ENCODE measurements at places on chromosomes 5 and 9.
A peak's percentile ranks its signal among the peaks of the same experiment; 100 is the strongest.

- no peak for DNase-seq
These were observed 35.7 kb downstream of the TGFBI start for GRCh38 chr5:136064510-136064909.

GRCh38 chr5:55033568-55033967 is 9.5 kb downstream of the GZMK start:
- DNase-seq = no peak

DNA sequence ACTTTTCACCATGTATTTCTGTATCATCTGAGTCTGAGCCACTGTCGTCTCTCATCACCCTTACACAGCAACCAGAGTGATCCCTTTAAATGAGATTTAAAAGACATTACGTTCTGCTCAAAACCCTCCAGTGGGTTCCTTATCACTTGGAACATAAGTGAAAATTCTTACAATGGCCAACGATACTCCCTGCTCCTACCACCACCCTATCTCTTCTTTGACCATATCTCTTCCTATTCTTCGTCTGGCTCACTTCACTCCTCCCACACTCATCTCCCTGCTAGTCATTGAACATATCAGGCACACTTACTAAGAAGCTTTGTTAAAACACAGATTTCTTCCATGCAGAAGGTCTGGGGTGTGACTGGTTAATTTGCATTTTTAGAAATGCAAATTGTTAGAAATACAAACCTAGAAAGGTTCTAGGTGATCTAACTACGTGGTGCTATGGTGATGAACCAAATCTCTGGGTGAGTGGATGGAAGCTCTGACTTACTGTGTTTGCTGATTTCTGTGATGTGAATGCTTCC is 166.6 kb upstream of the CD180 start:
- no peak for DNase-seq

DNA sequence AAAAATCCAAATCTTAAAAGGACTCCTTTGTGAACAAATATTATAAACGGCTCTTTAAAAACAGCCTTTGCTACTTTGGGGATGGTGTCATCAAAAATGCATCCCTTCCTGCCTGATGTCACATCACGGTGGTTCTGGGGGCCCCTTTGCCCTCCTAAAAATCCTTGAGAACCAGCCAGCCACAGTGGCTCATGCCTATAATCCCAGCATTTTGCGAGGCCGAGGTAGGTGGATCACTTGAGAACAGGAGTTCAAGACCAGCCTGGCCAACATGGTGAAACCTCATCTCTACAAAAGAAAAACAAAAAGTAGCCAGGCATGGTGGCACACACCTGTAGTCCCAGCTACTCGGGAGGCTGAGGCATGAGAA is 43.9 kb downstream of the FNBP1 start:
- DNase-seq = no peak

DNA sequence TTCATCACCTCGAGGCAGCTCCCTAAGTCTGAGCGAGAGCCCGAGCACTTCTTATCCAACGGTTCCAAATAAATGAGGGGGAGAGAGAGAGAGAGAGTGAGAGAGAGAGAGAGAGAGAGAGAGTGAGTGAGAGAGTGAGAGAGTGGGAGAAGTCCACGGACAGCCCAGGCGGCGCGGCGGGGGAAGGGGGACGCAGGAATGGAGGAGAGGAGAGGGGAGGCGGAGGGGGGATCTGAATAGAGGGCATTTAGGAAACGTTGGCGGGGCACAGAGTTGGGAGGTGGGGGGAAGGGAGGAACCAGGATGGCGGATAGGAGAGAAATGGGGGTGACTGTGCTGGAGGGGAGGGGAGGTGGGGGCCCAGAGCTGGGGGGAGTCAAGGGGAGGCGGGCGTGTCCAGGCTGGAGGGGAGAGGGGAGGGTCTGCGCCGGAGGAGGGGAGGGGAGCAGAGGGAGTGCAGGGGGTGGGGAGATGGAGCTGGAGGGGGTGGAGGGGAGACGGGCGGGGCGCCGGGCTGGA is 398 bp upstream of the BASP1 start:
- no peak for DNase-seq

DNA sequence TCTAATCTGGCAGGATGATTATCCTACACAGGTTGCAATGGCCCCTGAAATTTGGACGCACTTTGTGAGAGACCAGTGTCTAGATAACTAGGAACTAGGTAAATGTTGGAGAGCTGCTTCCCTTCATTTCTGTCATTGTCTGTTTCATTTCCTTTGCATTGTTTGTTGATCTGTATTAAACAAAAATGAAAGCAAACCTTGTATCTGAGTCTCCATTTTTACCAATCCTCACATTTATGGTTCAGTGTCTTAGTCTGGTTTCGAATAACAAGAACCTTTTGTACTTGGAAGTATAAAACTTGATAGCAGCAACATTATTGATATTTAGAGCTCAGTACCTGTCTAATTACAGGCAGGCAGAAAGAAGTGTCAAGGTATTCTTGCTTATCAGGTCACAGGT is 105.5 kb downstream of the MRPS30 start:
- no peak for DNase-seq

- no peak for DNase-seq
These were observed 196.4 kb downstream of the RFX3 start for GRCh38 chr9:3329361-3329760.

DNA sequence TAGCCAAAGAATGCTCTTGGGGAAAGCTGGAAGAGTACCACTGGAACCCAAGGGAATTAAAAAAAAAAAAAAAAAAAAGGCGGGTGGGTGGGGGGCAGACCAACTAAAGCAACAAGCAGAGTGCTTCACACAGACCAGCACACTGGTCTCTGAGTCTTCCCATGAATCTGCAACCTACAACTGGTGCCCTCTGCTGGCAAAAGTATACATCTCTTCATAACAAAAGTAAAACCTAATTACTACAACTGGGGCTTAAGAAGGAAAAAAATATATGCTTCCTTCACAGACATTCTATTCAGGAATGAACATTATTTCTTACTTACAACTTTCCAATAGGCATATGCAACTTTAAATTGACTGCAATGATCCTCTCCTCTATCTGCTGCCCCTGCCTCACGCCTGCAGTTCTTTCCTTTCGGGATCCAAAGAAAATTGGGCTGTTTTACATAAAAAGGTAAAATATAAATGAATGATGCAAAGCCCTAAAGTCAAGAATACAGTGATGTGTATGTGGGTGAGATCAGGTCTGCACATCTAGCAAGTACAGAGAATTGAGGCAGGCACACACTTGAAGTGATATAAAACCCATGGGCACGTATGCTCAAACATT is 7.2 kb upstream of the KLHL3 start:
- peak; percentile 56 for DNase-seq

DNA sequence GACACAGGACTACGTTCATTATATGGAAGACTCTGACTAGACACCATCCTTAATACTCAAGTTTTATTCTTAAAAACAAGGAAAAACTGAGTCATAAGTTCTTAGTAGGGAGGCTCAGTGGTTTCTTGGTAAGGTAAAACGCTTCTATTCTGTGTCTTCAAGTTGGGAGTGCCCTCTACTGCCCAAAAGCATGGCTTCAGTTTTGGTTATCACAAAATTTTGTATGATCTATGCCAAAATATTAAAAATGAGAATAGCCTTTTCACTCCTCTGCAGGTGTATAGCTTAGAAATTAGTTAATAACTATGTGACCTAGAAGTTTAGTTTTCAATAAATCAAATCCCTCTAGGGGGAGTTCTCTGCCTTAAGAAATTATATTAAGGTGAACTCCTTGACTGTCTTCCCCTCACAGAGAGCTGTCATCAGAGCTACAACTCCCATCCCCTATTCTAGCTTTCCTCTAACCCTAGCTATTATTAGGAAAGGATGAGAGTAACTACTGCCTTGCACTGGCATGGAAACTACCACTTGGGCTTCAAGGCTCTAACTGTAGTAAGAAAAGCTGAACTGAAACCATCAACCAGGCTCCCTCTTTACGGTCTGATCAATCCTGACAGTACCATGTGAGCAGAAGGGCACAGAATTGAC is 189.7 kb downstream of the GNAQ start:
- DNase-seq = no peak

DNA sequence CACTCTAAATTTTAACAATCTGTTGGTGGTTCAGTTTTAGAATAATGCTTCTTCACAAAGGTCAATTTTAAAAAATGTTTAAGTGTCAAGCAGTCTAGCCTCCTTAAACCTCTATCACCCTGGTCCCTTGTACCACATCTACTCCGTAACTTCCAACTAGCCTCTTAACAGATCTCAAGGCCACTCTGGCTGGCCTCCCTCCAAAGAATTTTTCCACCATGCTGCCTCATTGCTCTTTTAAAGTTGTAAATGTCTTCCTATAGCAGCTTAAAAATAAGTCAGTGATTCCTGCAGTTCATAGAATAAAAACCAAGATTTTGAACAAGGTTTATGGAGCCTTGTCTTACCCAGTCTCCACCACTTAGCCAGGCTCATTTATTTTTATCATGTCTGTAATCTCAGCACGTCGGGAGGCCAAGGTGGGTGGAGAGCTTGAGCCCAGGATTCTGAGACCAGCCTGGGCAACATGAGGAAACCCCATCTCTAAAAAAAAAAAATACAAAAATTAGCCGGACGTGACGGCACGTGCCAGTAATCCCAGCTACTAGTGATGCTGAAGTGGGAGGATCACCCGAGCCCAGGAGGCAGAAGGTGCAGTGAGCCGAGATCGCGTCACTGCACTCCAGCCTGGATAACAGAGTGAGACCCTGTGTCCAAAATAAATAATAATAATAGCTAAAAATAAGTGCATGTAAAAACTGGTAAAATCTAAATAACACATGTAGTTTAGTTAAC is 924.9 kb upstream of the DMAC1 start:
- DNase-seq = no peak

- DNase-seq = no peak
These were observed 24.4 kb downstream of the ZCCHC7 start for GRCh38 chr9:37144762-37145161.

DNA sequence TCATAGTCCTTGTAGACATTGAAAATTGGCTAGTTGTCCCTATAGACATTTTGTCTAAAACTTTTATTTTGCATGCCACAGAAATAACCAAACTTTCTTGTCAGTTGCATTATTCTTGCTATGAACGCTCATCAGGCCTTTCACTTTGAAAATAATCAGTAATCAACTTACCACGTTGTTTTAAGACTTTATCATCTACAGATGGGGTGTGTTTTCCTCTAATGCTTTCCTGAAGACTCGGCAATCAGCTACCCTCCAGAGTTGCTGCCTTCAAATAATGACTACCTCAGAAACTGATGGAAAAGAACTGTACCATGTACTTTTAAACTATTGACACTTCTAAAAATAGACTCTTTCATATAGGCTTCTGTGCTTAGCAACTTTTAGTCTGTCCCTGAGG is 33.5 kb upstream of the HSPB3 start:
- DNase-seq = no peak

DNA sequence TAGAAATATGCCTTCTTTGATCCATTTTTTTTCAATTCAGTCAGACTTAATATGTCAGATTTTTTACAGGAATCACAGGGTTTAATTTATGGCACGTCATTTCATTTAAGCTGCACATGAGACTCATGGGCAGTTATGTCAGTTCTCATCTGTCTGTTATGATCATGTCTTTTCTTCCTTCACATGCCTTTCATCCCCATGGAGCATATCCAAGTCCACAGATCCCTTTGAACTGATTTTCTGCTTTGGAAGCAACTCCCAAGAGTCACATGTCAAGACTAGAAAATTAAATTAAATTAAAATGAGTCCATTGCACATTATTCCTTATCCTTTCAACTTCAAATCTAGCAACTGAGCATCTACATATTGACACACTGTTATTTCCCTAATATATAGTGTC is 1274.0 kb upstream of the C9orf72 start:
- no peak for DNase-seq

DNA sequence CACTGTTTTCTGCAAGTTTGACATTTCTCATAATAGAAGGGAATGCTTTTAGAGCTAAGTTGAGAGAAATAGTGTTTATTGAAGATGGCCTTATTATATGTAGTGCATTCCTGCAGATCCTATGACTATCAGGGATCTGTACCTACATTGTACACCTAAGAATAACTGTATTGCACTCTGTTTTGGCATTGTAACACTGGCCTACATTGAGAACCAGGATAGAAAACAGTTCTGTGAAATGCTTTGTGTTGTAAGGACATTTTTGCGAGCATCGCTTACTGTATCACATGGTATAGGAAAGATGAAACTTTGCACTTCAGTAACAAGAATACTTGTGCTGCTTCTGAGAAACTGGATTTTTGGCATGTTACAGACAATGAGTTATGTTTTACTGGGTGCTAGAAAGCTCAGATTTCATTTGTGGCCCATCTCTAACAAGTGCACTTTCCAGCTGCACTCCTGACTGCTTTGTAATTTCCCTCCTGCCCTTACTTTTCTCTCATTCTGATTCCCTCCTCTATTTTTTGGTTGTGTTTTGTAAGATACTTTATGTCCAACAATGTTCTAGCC is 30.6 kb downstream of the C9orf85 start:
- no peak for DNase-seq

DNA sequence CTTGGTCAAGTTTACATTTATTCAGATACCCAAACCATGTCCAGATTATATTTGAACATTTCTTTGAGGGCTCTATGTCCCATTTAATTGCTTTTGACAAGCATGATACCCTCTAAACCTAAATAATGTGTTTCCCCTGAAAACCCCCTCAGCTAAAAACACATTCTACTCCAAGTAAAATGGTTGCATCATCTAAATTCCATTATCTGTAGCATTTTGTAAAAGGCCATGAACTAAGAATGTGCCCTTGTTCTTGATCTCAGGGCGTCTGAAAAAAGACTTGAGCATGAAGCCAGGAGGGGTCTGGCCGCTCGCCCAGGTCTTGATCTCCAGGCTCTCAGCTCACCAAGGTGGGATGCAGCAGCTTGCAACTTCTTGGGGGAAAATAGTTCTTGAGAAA is 53.5 kb upstream of the ERCC6L2 start:
- no peak for DNase-seq

DNA sequence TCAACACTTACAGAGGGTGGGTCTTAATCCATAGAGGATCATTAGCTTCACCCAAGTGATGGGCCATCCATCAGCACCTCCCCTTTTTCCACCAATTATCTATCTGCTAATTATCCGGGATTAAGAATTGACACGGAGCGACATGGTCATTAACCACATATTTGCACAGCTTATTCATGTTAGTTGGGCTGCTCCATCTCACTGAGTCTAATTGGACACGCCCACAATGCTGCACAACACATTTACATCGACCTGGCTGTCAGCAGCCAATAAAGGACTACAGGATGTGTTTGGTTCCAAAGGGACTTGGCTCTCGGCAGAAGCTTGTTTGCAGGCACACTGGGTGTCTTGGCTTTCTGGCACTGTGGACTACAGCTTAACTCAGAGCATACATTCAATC is 21.6 kb downstream of the FOXE1 start:
- no peak for DNase-seq

DNA sequence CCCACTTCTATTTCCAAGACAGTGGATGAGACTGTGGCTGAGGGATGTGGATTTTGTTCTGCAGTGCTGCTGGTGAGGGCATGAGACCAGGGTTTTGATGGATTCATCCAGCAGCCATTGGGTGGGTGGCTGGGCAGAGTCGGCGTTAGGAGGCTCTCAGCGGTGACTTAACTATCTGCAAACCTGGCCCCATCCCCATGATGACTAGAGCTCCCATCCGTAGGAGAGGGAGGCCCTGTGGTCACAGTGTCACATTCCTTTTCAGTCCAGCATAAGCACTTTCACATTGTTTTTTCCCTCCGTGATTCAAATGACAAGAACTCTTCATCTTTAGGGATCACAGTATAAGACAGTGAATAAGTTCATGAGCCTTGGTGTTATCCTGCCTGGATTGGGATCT is 60.4 kb upstream of the SPRY4 start:
- DNase-seq = no peak
